Breast epithelium (tissue), 4 donors: ENCODE measurements at places on chromosomes 12 and 14. TPM values are rescaled to one million over a fixed set of nuclear protein-coding genes. Genes with fewer than 3 reads are reported as not detected.

- peak overlapping the region; percentile 77 for H3K4me3 ChIP-seq
- H3K4me1 ChIP-seq, result no peaks in the 10 kb centered on the region
- no peaks in the 10 kb centered on the region for H3K36me3 ChIP-seq
- peak overlapping the region; percentile 94 for H3K27ac ChIP-seq
- no peak for DNase-seq
- no peaks in the 10 kb centered on the region for H3K27me3 ChIP-seq
These were observed 2.2 kb downstream of the PAWR start for GRCh38 chr12:79688376-79689060.

DNA sequence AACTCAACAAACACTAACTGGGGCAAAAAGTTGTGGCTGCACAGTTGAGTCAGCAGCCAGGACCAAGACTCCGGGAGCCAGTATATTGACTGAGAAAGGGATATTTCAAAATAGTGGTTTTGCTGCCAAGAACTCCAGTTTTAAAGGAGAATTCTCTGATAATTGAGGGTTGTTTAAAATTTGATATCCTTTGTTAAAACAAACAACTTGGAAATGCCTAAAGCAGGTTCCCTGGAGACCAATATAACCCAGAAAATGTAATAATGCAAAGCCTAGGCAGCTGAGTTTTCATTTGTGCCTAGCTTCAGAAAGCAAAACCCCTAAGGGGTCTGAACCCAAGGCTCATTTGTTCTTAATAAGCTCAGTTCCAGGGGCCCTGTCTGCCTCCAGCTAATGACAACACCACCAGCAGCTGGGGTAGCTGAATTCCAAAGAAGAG, 311.7 kb upstream of the CCDC196 start:
- H3K4me3 ChIP-seq, result no peak overlapping the region
- no peaks in the 10 kb centered on the region for H3K36me3 ChIP-seq
- no peak for DNase-seq
- no peaks in the 10 kb centered on the region for H3K27me3 ChIP-seq
- H3K4me1 ChIP-seq, result no peaks in the 10 kb centered on the region

DNA sequence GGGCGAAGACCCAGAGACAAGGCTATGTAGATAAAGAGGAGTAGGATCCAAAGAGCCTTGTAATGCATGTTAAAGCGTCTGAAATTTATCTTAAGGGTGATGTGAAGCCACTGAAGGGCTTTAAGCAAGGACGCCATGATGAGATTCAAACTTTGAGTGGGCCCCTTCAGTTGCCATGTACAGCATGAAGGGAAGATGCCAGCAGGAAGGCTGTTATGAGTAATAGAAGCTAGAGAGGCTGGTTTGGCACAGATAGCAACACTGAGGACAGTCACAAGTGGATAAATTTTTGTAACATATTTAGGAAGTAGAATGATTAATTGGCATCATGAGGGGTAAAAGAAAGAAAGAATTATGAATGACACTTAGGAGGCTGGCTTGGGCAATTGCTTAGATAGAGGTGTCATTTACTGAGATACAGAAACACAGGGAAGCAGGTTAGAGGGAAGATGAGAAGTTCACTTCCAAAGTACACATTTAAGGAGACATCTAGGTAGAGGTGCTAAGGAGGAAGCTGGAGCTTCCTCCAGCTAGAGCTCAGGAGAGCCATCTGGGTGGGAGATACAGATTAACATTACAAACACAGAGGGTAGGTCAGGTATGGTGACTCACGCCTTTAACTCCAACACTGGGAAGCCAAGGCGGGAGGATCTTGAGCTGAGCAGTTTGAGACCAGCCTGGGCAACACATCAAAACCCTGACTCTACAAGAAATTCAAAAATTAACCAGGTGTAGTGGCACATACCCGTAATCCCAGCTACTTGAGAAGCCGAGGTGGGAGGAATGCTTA, 13.7 kb downstream of the ATG2B start:
- H3K4me1 ChIP-seq, result no peaks in the 10 kb centered on the region
- H3K36me3 ChIP-seq, result no peaks in the 10 kb centered on the region
- no peak overlapping the region for H3K27ac ChIP-seq
- no peak overlapping the region for H3K4me3 ChIP-seq
- no peak for DNase-seq

DNA sequence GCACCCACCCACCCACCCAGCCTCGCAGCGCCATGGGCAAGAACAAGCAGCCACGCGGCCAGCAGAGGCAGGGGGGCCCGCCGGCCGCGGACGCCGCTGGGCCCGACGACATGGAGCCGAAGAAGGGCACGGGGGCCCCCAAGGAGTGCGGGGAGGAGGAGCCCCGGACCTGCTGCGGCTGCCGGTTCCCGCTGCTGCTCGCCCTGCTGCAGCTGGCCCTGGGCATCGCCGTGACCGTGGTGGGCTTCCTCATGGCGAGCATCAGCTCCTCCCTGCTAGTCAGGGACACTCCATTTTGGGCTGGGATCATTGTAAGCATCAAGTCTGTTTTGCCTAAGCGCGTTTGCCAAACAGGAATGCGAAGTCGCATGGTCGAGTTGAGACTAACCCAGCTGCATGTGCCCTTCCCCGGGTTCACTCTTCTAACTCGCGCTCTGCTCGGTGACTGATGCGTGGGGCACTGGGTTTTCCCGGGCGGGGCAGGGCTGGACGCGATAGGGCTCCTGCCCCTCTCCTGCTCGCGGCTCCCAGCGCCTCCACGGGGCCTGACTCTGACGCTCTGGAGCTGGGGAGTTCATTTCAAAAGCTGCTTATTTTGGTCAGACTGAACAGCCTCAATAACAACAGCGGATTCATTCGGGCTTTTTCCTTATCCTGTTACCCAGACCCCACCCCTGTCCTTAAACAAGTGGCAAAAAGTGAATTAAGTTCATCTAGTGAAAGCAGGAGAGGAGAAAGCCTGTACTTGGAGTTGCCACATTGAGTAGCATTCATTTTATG, 458 bp downstream of the SSPN start:
- peak overlapping the region; percentile 58 for H3K4me3 ChIP-seq
- H3K27ac ChIP-seq, result peak overlapping the region; percentile 93
- DNase-seq, result peak; percentile 43
- H3K27me3 ChIP-seq, result no peaks in the 10 kb centered on the region

DNA sequence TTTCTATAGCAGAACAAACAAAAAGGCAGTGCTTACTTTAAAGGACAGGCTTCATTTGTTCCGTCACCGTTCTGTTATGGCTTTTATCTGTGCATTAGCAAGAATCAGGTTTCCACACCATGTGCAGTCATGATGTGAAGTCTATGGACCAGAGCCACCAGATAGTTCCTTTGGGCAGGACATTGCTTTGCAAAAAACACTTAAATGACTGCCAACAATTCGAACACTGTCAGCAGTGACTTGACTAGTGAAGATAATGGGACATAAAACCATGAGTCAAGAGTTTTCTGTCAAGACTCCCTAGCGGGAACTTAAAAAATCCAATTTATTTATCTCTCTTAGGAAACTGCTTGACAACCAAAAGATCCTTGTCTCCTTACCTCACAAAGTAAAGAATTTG, 80.3 kb downstream of the NKX2-1 start:
- H3K4me3 ChIP-seq, result no peak overlapping the region

DNA sequence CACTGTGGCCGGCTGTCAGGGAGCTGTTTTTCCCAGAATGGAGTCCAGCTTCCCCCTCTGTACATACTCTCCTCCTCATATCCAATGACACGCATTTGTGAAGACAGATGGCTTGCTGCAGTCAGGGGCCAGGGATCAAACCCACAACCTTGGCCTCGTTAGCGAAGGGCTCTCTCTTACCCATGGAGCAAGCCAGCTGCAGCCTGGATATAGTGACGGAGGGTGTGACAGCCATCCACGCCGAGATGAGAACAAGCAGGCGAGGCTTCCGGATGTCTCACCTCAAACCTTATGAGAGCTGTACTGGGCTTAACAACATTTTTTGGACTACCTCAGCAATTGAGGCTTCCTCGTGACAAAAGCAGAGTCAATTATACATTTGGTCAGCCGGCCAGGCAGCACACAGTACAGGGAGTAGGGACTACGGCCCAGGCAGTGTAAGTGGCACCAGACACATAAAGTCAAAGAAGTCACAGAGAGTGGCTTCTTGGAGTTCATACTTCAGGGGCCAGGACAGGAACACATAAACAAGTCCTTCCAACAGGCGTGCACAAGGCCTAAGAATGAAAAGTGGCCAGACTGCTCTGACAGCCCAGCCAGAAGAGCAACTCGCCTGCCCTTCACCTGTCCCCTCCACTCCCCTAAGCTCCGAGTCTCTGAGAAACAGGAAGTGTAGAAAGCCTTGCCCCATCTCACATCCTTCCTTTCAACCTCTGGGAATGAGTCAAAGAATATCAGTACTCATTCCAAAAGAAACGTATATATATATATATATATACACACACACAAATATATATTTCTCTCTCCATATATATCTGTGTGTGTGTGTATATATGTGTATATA, 115.1 kb downstream of the TTC7B start:
- H3K4me1 ChIP-seq, result no peaks in the 10 kb centered on the region
- H3K27ac ChIP-seq, result no peak overlapping the region
- no peak for DNase-seq
- H3K27me3 ChIP-seq, result no peaks in the 10 kb centered on the region
- no peaks in the 10 kb centered on the region for H3K36me3 ChIP-seq

GRCh38 chr12:16482726-16483125, 123.2 kb downstream of the LMO3 start:
- no peaks in the 10 kb centered on the region for H3K36me3 ChIP-seq
- H3K4me3 ChIP-seq, result no peak overlapping the region
- no peaks in the 10 kb centered on the region for H3K27me3 ChIP-seq
- H3K27ac ChIP-seq, result no peak overlapping the region
- H3K4me1 ChIP-seq, result no peaks in the 10 kb centered on the region
- no peak for DNase-seq

- H3K4me1 ChIP-seq, result no peaks in the 10 kb centered on the region
- no peak overlapping the region for H3K27ac ChIP-seq
- no peaks in the 10 kb centered on the region for H3K36me3 ChIP-seq
- H3K4me3 ChIP-seq, result no peak overlapping the region
These were observed 66.5 kb downstream of the TBC1D30 start for GRCh38 chr12:64890873-64891468.

The RBP5 gene
- total RNA-seq, result 1.1 TPM

DNA sequence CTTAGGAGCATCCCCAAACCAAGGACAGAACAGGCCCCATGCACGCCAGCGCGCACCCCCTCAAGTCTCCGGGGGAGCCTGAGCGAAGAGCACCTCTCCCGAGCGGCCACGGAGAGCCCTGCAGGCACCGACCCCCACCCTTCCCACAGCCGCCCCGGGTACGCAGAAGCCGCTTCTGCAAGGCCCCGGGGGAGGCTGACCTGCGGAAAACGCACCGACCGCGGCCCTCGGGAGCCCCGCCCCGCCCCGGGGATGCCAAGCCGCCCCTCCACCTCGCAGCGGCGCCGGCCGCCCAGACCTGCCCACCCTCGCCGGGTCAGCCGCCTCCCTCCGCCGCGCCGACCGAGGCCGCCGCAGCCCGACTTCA, 385 bp downstream of the CAPRIN2 start:
- H3K36me3 ChIP-seq, result no peaks in the 10 kb centered on the region
- peaks cover 7% of the 10 kb centered on the region for H3K4me1 ChIP-seq
- DNase-seq, result no peak
- H3K27ac ChIP-seq, result peak overlapping the region; percentile 85
- H3K4me3 ChIP-seq, result peak overlapping the region; percentile 76

The B4GALNT1 gene
- total RNA-seq, result 1.1 TPM

The CACNA1C gene
- total RNA-seq, result 9.5 TPM

The DGLUCY gene
- 32.6 TPM for total RNA-seq

The GTF2A1 gene
- total RNA-seq, result 29.7 TPM

- H3K27ac ChIP-seq, result no peak within 1 kb of the TSS
- H3K4me3 ChIP-seq, result peak within 1 kb of the TSS; percentile 42
- H3K27me3 ChIP-seq, result no peaks in the 10 kb centered on the region
- no peaks in the 10 kb centered on the region for H3K36me3 ChIP-seq
- no peak for DNase-seq
These were observed at the start of gene NRIP2 for GRCh38 chr12:2834581-2835491. Gene NRIP2 (minus strand): TSS chr12:2835035. CDS start chr12:2834983, 52 bp downstream.

DNA sequence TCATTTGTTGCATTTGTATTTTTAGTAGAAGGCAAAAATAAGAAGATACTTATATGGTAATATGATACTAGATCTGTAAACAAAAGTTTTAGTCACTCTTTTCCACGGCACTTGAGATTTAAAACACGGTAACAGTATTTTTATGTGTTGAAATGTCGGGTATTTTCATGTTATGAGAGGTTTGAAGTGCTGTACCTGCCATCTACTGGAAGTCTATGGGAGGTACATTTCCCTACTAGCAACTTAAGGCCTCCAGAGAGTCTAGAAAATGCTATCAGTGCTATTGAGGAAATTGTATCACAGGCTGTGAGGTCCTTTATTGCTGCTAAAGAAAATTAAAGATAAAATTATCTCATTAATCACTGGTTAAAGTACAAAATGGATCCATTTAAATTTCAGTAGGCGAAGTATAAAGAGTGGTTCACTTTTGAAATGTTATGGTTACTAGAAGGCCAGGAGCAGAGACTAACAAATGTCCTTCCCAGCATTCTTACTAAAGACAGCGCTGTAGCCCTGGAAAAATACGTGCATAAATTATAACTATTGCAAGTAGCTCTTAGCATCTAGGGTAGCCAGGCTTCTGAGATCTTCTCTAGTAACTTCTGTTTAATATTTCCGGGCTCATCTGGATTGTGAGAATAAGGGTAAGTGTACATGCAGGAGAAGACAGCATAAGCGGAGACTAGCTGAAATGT, 77.6 kb upstream of the PRKD1 start:
- no peak overlapping the region for H3K4me3 ChIP-seq
- H3K27ac ChIP-seq, result no peak overlapping the region
- H3K4me1 ChIP-seq, result no peaks in the 10 kb centered on the region
- H3K27me3 ChIP-seq, result no peaks in the 10 kb centered on the region
- H3K36me3 ChIP-seq, result no peaks in the 10 kb centered on the region

GRCh38 chr14:83975841-83976770, 1553.8 kb upstream of the FLRT2 start:
- DNase-seq, result no peak
- H3K27ac ChIP-seq, result peak overlapping the region; percentile 35
- H3K4me3 ChIP-seq, result no peak overlapping the region

The PRKCH gene
- total RNA-seq, result 34.0 TPM

- no peaks in the 10 kb centered on the region for H3K27me3 ChIP-seq
- no peak for DNase-seq
- H3K4me1 ChIP-seq, result no peaks in the 10 kb centered on the region
- H3K36me3 ChIP-seq, result no peaks in the 10 kb centered on the region
- H3K4me3 ChIP-seq, result no peak overlapping the region
These were observed 267.1 kb downstream of the LRFN5 start for GRCh38 chr14:41873686-41874317.

- no peak overlapping the region for H3K27ac ChIP-seq
- no peaks in the 10 kb centered on the region for H3K4me1 ChIP-seq
- H3K4me3 ChIP-seq, result no peak overlapping the region
- DNase-seq, result no peak
These were observed 596.1 kb downstream of the ETNK1 start for GRCh38 chr12:23221066-23221465.

DNA sequence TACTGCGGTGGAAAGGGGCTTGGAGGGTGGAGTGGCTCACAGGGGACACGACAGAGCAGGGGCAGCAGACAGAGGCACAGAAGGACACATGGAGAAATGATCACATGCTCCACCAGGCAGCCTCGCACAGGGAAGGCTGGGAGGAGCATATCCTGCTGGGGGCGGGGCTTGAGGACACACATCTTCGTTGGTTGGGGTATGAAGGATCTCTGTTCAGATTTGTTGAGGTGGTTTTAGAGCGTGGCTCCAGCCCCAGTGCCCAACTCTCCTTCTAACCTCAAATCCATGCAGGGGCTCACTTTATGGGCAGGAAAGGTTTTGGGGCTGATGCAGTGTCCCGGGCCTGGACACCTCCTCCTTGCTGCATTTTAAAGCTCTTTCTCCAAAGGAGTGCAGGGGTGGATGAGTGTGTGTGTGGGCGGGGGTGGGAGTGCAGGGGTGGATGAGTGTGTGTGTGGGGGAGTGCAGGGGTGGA, 733 bp upstream of the P3H3 start:
- peak overlapping the region; percentile 88 for H3K4me3 ChIP-seq
- peak; percentile 74 for DNase-seq
- H3K27me3 ChIP-seq, result peaks cover 14% of the 10 kb centered on the region
- H3K36me3 ChIP-seq, result no peaks in the 10 kb centered on the region
